Bone marrow (tissue), 2 donors: ENCODE measurements at places on chromosomes 1 and 21.
A peak's percentile ranks its signal among the peaks of the same experiment; 100 is the strongest.

DNA sequence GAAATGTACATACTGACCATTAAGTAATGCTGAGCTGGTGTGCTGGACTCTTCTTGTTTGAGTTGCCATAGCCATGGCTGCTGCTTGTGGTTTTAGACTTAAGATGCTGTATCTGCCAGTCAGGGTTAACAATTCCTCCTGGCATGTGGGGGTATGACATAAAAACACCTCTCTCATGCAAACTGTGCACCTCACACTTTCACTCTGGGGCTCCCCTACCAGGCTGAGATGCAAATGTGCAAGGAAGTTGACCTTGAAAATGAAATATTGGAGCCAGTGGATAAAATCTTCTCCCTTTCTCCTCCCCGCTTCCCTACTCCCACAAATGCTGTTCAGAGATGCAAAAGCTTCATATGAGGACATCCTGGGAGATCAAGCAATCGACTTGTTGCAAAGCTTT lies 198.8 kb downstream of the FCRL5 start:
- no peak for DNase-seq

DNA sequence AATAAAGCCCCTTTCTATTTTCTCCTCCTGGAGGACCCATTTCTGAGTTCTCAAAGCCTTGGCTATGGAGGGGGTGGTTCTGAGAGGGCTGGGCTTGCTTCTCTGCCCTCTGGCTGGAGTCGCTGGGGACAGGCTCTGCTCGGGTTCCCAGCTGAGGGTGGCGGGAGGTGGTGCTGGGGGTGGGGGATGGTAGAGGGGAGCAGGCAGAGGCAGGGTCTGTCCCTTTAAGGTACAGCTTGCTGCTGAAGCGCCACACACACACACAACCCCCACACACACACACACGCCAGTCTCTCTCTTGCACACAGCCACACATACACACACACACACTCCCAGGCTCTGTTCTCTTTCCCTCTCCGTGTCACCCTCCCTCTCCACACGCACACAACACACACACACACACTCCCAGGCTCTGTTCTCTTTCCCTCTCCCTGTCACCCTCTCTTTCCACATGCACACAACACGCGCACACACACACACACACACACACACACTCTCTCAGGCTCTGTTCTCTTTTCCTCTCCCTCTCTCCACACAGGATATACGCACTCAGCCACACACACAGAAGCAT lies 69.8 kb upstream of the SSBP3 start:
- DNase-seq: no peak

- peak; percentile 39 for DNase-seq
Measured at GRCh38 chr1:175146529-175147213, 45.9 kb downstream of the KIAA0040 start.

DNA sequence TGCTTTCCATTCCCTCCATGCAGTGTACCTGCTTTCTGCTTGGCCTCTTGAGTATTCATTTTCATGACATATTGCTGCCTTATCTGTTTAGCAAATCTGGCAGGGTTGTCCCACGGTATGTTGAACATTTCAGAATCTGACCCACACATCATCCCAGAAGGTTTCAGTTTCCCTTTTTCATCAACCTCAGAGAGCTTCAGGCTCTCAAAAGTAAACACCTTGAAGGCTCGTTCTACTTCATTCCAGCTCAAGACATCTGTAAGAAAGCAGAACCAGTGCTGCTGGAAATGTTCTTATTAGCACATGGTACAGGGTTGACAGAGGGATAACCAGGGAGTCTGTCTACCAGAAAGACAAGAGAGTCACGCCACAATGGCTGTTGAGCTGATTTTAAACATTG lies 103.6 kb downstream of the SPAG17 start:
- DNase-seq: no peak

GRCh38 chr1:204254031-204254661 lies 40.4 kb upstream of the GOLT1A start:
- DNase-seq: no peak

DNA sequence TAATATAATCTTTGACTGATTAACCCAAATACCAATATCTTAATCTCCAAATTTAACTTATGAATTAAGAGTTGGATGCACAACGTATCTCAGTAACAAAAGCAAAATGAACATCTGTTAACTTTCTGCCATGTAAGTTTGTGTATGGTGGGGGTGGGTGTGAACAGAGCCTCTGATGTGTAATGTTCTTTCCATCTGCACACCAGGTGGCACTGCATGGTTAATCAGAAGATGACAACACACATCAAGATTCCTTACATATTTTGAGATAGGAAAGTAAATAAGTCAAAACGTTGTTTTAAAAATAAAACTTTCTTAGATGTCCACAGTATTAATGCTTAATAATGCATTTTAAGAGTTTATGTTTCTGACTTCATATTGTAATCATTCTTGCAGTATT lies 251.9 kb downstream of the DPYD start:
- no peak for DNase-seq

DNA sequence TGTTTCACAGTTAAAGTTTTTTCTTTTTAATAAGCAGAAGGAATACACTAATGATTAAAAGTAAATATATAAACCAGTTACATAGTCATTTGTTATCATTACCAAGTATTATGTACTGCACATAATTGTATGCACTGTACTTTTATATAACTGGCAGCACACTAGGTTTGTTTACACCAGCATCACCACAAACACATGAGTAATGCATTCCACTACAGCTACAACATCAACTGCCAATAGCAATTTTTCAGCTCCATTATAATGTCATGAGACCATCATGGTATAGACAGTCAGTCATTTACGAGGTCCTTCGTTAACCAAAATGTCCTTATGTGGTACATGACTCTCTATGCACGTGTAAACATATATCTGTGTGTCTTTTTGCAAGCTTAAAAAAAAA lies 35.2 kb downstream of the SCYL3 start:
- no peak for DNase-seq

DNA sequence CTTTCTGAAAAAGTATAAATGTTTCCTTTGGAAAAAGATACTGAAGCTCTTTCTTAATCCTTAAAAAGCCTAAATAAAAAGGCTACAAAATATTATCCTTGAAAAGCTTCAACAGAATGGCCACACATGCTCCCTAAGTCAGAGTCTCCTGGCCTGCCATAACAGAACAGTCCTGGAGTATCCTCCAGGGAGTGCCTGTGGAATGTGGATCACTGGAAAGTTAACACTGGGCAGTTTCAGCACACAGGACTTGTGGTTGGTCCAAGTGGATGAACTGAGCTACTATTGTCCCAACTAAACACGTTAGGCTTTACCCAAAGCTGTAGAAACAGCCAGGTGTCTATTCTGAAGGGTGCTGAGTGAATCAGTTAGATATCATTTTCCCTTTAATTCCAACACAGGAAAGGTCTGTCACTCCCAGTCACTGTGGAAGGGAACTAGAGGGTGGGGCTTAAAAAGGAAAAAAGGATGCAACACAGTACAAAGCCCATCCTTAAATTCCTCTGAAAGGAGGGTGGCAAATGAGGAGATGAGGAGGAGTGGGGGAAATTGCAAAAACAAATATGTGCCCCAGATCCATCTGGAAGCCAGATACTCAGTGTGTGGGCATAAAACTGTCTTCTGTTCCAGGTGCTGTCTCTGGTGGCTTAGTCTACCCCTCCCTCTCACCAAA lies 196.3 kb upstream of the SPAG17 start:
- DNase-seq: no peak

GRCh38 chr1:229218612-229219025 lies 52.3 kb upstream of the RAB4A start:
- DNase-seq: no peak

GRCh38 chr1:116130356-116130755 lies 19.2 kb downstream of the MAB21L3 start:
- DNase-seq: no peak

DNA sequence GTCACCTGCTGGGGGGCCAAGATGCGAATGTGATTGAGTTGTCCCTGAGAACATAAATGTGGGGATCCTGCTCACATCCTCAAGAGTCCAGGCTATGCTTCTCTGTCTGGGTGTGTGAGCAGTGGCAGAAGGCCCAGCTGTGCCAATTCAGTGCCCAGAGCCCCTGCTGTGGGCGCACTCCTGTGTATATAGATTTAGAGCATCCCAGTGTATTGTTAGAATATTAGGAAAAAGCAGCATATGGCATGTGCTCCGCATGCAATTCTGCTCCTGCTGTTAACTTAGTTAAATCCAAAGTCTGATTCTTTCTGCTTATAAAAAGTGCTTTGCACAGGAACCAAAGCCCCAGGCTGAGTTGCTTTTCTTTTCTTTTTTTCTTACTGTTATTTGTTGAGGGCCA lies 37.8 kb downstream of the FAM78B start:
- no peak for DNase-seq

GRCh38 chr1:229454056-229454455 lies 20.2 kb upstream of the ACTA1 start:
- no peak for DNase-seq

DNA sequence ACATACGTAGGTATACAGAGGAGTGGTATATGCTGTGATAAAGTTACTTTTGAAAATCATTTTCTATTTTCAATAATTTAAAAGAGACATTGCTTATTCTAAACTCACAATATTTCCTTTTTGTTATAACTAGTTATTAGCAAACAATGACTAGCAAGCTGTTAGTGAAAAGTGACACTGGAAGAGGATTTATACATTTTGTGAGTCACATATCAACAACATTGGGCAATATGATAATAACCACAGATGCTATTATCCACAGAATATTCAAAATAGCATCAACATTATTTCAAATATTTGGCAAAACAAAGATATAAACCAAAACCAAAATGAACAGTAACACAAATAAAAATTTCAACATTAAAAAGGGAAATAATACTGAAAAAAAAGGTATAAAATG lies 104.0 kb upstream of the HP1BP3 start:
- DNase-seq: no peak

GRCh38 chr1:211210052-211210451 lies 49.1 kb upstream of the RCOR3 start:
- no peak for DNase-seq

DNA sequence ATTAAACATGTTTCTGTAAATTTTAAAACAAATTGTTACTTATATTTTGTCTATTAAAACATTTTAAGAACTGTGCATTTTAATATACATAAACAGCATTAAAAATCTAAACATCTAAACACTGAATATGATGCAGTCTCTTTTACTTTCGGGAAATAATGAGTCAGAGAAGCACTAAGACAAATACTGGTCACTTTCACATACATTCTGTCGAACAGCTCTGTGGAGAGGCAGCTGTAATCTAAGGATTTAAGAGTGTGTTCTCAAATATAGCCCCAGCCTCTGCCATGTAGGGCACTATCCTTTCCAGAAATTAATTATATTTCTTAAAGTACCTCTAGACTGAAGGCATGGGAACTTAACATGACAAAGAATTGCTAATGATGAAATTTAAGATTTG lies 89.6 kb upstream of the PTGFR start:
- DNase-seq: no peak

DNA sequence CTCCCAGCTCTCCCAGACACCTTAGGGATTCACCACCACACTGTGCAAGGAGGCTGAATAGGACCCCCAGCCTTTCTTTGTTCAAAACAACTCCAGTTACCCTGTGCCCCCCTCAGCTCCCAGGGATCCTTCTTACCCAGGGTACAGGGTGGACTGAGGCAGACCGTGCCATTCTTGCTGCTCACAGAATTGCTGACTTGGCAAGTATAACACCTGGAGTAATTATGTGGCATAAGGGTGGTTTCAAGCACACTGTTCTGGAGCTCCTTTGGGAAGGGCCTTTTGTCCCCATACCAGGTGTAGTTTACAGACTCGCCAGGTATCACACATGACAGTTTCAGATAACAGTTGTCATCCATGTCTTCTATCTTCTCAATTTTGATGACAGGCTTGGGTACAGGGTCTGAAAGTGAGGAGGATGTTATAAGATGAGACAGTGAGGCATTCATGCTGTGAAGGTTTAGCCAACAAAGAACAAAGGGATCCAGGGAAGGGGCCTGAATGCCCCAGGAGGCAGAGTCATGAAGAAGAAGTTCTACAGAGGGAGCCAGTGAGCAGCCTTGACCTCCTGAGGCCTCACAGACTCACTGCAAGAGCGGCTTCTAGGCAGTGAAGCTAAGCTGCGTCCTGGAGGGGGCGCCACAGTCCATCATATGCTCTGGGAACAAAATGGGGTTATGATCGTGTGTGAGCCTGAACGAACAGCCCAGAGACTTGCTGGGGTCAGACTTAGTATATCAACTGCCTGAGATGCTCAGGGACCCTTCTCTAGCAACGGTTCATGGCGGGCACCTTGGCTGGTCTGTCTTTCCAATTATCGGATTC lies 30.3 kb downstream of the CD48 start:
- peak; percentile 44 for DNase-seq

DNA sequence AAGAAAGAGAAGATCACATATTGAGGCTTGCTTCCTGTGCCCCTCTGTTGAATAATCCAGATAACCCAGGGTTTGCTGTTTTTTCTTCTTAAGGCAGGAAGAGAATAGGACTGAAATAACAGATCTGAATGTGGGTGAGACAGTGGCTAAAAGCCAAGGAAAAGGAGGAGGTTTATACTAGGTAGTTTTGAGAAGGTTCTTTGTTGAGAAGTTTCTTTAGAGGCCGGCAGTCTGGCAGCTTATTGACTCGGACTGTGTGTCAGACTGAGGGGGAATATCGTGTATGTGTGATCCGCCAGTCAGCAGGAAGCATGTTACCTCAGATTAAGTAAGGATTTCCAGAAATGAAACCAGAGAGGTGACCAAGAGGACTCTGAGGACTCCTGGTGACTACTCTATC lies 119.8 kb downstream of the PLA2G4A start:
- no peak for DNase-seq

DNA sequence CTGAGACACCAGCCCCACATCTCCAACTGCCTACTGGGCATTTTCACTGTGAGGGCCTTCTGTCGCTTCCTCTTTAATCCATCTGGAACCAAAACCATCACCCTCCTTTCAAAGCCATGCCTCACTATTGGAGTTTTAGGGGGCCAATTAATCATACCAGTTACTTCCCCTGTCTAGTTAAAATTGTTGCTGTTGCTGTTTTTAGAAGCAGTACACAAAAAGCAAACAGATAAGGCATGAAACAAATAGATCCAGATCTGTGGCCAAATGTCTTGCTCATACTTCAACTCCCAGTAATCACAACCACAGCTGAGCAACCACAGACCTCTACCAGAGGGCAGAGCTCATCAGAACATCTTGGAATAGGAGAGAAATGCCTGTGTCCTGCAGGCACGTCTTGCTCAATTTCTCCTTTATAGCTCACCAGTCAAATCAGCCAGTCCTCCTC lies 133.8 kb upstream of the C1orf105 start:
- DNase-seq: no peak

DNA sequence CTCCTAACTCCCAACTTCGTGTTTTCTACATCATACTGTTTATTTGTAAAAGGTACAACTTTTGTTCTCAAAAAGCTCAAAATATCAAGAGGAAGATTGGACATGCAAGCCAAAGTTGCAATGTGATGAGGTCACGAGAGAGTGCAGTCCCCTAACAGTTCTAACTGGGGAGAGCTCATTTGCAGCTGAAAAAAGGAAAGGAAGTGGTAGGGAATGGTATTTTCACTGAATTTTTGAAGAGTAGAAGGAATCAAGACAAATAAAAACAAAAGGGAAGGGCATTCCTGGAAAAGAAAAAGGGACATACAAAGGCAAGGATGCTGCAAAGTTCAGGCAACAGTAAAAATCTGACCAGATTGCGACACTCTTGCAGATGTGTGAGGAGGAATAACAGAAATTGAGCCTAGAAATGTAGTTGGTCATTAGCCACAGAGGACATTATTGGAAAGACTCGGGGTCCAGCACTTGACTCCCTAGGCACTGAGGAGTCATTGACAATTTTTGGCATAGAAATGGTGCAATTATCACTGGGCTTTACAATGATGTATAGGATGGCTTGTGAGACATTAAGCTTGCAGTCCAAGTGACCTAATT lies 67.9 kb downstream of the TBX15 start:
- DNase-seq: no peak
